ENCODE measurements at places on chromosomes 2 and 18.

- no peak for DNase-seq
Observed at GRCh38 chr2:167271932-167272331, 383.7 kb downstream of the XIRP2 start.

- DNase-seq: no peak
Observed at GRCh38 chr2:161147856-161148255, 12.4 kb upstream of the TANK start.

DNA sequence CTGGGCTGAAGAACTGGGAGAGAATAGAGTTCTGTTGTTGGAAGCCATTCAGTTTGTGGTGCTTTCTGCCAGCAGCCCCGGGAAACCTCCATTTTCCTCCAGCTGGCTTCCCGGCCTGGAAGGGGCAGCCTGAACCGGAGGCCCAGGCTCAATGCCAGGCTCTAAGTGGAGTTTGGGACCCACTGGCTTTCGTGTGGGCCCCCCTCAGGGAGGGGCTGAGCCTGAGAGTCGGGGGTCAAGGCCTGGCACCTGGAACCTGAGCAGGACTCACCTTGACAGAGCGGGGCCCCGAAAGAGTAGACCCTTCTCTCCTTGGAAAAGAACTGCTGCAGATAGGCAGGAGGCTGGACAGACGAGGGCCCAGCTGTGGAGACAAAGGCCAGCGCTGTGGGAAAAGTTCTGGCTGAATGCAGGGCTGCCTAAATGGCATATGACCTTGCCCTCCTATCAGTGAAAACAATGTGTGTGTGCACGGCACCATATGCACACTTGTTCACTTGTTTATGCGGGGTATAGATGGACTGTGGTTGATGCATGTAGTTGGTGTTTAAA lies 34.8 kb upstream of the ASB18 start:
- no peak for DNase-seq

DNA sequence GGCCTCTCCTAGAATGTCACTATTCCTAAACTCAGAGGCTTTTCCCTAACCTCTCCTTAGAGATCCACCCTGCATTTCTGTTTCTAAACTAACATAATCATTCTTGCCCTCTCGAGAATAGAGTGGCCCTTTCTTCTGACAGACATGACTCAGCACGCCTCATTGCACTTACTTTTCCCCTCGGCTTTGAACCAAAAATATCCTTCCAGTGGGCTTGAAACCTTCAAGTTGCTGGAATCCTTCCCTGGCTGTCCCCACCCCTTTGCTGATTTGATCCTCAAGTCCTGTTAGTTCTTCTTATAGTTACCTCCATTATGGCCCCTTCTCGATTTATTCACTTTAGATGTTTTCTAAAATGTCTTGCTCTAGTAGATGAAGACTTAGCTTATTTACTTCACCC lies 158.0 kb downstream of the LTBP1 start:
- DNase-seq: no peak

GRCh38 chr2:174334278-174334715 lies 457 bp upstream of the SP9 start:
- DNase-seq: no peak

DNA sequence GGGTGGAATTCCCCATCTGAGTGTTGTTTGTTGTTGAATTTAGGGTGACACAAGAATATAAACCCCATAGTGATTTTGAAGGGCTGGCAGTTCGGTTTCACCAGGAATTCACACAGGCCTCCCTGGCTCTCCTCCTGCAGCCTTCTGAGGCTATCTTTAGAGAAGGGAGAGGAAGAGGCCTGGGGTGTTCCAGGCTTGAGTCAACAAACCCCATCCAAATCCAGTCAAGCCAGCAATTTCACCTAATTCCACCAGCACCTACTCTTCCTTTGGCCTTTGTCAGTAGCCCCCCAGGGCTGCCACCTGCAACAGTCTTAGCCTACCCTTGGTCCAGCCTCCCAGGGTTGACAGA lies 32.0 kb downstream of the MARCHF4 start:
- DNase-seq: no peak

GRCh38 chr2:159217676-159218075 lies 68.8 kb downstream of the WDSUB1 start:
- no peak for DNase-seq

GRCh38 chr2:61775956-61776570 lies 77.8 kb downstream of the FAM161A start:
- DNase-seq: no peak

- DNase-seq: no peak
Observed at GRCh38 chr18:41783065-41783818, 171.8 kb upstream of the PIK3C3 start.

- DNase-seq: peak; percentile 10
Observed at GRCh38 chr2:218964041-218964771, 4.7 kb downstream of the CDK5R2 start.

DNA sequence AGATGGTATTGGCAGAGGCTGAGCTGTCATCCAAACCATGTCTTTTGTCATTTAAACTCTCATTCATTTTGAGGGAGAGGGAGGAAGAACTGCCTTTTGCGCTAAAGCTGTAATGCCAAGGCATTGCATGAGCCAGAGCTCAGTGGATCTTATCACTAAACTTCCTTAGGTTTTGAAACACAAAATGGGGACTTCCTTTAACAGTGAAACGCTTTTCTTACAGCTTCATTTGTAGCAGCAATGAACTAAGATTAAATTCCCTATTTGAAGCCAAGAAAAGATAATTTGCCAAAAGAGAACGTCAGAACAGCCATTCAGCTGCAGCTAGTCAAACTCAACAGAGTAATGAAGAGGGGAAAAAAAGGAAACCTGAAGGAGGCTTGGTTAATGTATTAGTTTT lies 143.5 kb upstream of the MMADHC start:
- no peak for DNase-seq

- DNase-seq: no peak
Observed at GRCh38 chr2:31996571-31997150, 14.1 kb downstream of the MEMO1 start.

- DNase-seq: no peak
Observed at GRCh38 chr2:157180359-157180758, 77.1 kb upstream of the GALNT5 start.

- DNase-seq: no peak
Observed at GRCh38 chr2:56170988-56171387, 12.8 kb upstream of the CCDC85A start.

- no peak for DNase-seq
Observed at GRCh38 chr18:9848170-9848879, 37.4 kb upstream of the TXNDC2 start.

- no peak for DNase-seq
Observed at GRCh38 chr2:20629181-20629580, 21.7 kb downstream of the HS1BP3 start.

GRCh38 chr2:15992457-15993231 lies 52.3 kb downstream of the MYCN start:
- DNase-seq: no peak

DNA sequence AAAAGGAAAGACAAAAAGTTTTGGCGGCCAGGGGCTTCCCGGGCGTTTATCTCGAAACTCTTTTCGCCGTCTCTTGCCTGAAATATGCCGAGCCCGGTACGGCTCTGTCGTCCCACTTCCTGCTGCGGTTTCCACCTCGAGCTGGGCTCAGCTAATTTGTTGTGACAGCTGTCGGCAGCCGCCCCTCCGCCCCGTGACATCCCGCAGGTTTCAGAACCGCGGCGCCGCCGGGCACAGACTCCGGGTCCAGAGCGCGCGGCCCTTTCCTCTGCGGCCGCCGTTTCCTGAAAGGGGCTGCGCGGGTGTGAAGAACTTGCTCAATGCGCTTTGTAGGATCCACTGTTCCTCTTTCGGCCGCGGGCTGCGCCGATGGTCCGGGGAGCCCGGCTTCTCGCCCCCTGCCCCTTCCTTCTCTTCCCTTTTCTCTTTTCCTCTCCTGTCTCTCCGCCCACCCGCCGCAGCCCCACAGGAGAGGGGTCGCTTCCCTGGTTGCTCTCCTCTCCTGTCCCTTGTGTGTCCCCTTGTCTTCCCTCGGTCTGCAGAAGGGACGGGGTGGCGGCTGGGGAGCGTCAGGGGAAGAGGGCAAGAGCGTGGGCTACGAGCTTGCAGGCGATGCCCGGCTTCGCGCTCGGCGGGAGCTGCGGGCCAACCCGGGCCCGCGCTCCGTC lies 648 bp downstream of the ARID5A start:
- peak; percentile 90 for DNase-seq

DNA sequence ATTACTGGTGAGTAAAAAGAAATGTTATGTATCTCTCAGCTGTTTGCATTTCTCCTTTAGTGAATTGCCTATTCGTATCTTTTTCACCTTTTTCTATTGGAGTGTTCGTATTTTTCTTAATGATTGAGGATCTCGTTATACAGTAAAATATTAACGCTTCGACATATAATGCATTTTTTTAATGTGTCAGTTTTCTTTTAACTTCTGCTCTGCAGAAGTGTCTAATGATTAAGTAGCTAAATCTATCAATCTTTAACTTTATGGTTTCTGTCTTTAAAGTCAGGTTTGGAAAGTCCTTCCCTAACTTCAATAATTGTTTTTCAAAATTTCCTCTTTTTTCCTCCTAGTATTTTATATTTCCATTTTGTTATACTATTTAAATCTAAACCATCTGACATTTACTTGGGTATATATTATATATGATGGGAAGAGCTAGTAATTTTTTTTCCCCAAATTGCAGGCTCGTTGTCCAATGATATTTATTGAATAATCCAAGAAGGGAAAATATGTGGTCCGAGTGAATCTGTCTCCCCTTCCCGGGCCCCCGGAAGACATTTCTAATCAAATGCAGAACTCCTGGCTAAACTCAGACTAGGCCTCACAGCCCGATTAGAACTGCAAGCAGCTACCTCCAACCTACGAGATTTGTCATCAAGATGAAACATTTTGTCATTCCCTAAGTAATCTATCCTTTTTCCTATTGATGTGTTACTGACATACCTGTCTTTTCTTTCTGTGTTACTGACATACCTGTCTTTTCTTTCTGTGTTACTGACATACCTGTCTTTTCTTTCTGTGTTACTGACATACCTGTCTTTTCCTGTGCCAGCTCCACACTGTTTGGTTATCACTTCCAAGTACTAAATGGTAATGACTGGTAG lies 17.2 kb downstream of the PCBP1 start:
- DNase-seq: peak; percentile 65

DNA sequence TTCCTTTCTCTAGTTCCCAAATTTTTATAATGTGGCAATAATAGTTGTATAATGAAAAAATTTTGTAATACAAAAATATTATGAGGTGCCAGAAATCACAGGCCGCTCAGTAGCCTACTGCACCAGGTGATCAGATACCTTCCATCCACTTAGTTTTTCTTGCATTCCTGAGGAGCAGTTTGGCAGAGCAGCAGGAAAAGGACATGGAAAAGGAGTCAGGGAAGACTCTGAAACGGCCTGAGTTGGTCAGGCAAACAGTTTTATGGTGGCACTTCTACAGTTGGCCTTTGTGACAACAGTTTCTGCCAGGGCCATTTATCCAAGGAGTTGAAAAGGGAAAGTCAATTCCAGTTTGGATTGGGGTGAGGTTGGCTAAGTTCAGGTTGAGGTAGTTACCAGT lies 165.4 kb upstream of the ALPP start:
- no peak for DNase-seq

DNA sequence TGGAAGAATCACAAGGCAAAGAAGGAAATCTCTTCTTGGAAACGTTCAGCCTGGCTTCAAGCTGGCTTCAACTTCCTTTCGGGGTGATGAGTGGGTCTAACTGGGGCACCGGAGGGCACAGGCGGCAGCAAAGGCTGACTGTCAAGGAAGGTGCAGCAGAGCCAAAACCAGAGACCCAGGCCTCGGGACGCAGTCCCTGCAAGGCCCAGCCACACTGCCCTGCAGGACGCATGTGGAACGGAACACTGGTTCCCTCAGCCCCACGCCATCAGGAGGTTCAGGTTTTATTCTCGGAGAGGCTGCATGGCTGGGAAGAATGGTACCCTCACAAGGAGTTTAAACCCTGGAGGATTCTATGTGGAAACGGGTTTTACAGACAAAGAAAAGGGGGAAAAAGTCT lies 165.5 kb downstream of the HDAC4 start:
- DNase-seq: no peak

DNA sequence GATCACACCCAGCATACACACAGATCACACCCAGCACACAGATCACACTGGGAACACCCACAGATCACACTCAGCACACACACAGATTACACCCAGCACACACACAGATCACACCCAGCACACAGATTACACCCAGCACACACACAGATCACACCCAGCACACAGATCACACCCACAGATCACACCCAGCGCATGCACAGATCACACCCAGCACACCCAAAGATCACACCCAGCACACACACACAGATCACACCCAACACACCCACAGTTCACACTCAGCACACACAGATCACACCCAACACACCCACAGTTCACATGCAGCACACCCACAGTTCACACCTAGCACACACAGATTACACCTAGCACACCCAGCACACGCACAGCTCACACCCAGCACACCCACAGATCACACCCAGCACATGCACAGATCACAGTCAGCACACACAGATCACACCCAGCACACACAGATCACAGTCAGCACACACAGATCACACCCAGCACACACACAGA lies 117.6 kb downstream of the DYSF start:
- no peak for DNase-seq

GRCh38 chr2:206873423-206873822 lies 65.9 kb upstream of the CPO start:
- DNase-seq: no peak

DNA sequence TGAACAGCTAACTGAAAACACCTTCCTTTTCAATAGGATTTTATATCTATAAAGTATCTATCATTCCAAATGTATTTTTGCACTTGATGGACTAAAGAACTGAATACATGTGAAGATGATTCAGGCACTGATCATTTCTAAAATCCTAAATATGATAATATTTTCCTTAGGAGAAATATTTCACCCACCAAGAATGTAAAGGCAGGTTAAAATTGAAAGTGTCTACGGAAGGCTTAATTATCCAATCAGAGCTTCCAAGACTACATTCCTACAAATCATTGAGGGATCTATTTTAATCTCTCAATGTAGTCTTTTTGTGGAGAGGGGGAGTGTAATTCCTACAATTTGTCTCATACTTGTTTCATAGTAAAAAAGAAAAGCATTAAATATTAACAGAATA lies 3.6 kb downstream of the GALNT3 start:
- DNase-seq: no peak

GRCh38 chr2:42009657-42010580 lies 37.9 kb upstream of the PKDCC start:
- peak; percentile 47 for DNase-seq

DNA sequence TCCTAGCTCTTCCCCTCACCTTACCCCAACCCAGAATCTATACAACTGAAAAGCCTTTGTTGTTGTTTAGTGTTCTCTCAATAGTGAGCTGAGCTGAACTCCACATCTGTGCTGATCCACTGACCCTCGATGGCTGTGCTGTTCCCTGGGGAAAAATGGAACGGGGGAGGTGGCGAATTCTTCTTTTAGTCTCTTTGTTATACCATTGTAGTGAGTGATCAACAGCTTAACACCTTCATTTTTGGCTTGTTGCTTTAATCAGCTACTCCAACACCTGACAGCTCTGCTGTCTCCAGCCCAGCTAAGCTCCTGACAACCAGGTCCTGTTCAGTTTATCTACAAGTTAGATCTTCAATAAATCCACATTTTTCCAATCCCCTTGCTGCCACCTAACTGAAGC lies 25.7 kb downstream of the PLA2R1 start:
- DNase-seq: no peak
